ENCODE measurements at places on chromosomes 5 and 9.

- DNase-seq, result no peak
Observed at GRCh38 chr9:38286357-38286756, 106.1 kb upstream of the ALDH1B1 start.

DNA sequence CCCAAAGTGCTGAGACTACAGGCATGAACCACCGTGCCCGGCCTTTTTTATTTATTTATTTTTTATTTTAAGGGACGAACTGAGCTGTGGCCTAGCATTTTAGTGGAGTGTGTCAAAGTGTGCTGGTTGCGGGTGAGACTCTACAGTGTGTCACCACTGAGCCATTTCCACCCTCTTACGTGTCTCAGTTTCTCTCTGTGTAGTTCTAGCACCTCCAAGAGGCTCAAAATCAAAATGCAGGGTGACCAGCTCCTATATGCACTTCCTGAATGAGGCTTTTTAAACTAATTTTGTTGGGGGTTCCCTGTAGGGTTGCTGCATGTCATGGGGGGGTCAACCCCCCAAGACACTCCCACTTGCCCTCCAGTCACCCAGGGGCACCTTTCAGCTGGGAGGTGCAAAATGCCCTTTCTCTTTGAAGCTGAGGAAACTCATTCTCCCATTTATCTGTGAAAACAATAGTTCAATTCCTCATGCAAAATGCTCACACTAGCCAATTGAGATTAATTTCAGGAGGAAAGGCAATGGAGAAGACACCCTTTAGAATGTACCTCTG is 69.3 kb downstream of the COL15A1 start:
- no peak for DNase-seq

- DNase-seq, result no peak
Observed at GRCh38 chr5:73039082-73039481, 81.3 kb upstream of the TMEM171 start.

DNA sequence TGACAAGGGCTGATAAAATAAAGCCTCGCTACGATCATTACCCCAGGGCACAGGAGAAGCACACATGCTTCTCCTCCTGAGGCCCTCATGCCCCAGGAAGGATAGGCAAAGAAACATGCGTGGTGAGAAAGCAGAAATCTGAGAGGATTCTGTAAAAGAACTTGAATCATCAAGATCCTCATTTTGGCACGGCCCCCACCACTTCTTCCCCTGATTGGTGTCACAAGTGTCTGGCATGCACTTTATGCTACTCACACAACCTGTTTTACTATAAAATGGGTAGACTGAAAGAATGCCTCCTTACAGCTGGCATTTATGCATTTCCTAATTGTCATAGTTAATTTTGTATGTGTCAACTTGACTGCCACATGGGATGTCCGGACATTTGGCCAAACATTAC is 32.1 kb downstream of the PCA3 start:
- DNase-seq, result no peak

DNA sequence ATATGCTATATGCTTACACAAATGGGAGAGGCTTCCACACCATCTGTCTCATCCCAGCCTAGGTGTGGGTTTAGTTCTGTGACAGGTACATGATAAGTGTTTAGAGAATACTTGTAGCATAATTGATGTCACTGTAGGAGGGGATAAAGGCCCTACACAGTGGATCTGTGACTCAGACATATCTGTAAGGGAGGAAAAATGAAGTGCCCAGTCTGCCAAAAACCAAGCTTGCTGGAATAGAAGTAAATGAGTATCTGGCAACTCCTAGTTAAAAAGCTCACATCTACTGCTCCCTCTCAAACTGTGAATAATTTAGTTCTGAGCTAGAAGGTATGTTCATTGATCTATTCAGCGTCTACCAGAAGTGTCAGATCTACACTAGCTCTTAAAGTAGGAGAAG is 38.9 kb upstream of the FAM174A start:
- no peak for DNase-seq

GRCh38 chr5:21831145-21831787 is 1021.9 kb downstream of the CDH12 start:
- DNase-seq, result no peak

All from lung microvascular endothelial cell (primary cell).